NCI-H2171 treated with DMSO at 0.1 percent for 48 hours (cell line): ENCODE measurements at places on chromosomes 2 and 18.

- no peak for DNase-seq
These were observed 14.3 kb downstream of the DSG2 start for GRCh38 chr18:31512203-31512764.

DNA sequence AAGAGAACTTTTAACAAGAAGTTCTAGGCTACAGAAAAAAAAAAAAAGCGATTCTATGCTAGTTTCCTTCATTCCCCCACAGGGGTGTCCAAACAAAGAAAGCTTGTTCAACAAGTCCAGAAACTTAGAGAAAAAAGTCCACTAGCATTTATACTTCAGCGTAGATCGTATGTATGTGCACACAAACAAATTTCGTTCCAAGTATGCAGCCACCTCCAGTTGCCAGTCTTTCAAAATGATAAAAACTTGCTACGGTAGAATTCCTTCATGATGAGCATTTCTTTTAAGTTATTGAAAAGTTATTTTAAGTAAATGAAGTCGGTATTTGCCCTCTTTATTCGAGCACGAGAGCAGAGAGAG is 3.7 kb upstream of the OTX1 start:
- DNase-seq = no peak

GRCh38 chr2:139911160-139911559 is 1131.0 kb upstream of the NXPH2 start:
- DNase-seq = no peak

- DNase-seq = no peak
These were observed 98.6 kb downstream of the CPO start for GRCh38 chr2:207037896-207038295.

GRCh38 chr2:62768615-62769014 is 63.1 kb downstream of the EHBP1 start:
- DNase-seq = no peak

DNA sequence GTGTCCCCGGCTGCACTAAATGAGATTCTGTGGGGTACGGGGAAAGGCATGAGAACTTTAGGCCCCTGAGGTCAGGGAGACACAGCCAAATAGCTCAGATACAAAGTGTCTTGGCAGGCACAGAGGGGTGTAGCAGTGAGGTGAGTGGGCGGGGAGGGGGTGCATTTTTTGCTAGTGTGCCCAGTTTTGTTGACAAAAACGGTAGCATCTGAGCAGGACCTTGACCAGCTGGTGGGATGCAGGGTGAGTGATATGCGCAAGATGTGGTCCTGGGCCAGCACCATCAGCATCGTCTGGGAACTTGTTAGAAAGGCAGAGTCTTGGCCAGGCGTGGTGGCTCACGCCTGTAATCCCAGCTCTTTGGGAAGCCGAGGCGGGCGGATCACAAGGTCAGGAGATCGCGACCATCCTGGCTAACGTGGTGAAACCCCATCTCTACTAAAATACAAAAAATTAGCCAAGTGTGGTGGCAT is 127.3 kb upstream of the LGALSL start:
- no peak for DNase-seq

GRCh38 chr18:12474876-12475275 is 67.1 kb downstream of the PRELID3A start:
- DNase-seq = no peak

GRCh38 chr18:36186461-36187192 is 670 bp upstream of the MOCOS start:
- no peak for DNase-seq

DNA sequence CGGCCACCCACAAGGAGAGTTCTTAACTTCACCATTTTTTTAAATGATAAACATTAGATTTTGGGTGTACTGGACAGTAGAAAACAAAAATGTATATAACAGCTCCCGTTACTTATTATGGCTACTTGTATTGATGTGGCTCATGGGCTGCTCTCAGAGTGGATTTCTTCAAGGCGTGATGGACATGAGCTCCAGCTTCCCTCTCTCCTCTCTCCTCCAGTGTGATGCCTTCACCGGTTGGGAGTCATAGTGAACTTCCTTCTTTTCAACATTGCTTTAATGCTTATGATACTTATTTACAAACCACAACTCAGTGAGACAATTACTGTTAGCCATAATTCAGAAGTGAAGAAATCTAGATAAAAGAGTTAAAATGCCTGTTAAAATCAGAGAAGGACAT is 515.2 kb downstream of the RNF144A start:
- no peak for DNase-seq

DNA sequence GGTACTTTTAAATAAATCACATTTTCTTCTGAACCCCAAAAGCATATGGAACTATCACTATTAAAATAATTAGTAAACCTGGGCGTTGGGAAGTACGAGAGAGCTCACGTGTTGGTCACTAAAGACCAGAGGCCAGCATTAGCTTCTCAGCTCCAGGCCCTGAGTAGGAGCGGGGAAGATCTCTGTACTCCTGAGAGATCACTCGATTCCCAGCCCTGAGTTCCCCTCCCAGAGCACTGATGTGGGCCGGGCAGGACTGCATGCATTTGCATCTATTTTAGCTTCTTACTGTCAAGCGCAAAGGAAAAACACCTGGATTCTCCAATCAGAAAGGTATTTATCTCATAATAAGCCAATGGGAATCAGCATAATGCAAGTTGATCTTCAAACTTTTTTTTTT is 6.2 kb downstream of the PXDN start:
- no peak for DNase-seq

DNA sequence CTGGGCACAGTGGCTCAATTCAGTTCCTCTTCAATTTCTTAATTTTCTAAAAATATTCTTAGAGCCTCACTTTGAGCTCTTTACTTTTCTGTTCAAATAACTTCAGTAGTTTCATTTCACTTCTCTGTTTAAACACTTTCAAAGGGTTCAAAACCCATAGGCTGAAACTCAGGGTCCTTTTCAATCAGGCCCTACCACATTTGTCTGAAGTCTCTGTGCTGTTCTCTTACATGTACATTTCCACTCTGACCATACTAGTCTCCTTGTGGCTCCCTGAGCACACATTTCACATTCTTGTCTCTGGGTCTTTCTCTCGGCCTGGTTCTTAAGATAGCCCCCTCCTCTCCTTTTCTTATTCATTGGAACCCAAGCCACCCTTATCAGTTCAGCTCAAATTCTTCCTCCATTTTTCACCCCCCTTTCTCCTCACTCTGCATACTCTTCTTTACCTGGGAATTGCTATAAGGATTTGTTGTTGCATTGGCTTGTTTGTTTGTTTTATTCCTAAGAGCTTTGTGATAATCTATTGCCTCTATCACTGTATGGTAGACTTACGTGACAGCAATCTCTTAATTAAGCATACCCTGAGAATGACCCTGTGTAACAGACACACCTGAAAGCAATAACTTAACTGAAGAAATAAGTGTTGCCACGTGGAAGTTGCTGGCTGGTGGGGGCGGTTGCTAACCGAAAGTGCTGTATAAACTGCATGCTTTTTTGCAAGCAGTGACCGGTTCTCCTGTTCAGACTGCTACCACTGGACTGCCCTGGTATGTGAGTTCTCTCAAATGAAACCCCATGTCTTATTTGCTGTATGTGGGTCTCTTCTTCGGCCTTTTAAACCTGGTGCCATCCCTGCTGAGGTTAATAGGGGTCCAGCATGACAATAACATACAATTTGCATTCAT is 27.7 kb upstream of the ACADL start:
- no peak for DNase-seq

- peak; percentile 42 for DNase-seq
These were observed 20.3 kb upstream of the ASNSD1 start for GRCh38 chr2:189641002-189641401.

DNA sequence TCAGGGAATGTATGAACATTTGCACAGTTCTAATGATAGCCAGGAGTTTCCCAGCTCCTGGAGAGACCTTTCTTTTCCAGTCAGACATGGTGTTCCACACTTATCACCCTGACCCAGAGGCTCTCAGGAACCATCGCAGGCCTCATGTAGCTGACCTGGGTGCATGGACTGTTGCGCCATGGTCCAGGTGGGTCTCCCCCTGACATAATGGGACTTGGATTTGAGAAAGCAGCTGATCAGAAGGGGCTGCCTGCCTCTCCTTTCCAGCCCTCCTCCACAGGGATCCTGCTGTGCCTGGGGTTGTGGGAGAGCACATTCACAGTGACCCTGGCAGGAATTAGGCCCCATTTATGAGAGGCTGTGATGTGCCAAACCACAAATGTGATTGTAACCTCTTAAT is 133.4 kb upstream of the ALPP start:
- no peak for DNase-seq

DNA sequence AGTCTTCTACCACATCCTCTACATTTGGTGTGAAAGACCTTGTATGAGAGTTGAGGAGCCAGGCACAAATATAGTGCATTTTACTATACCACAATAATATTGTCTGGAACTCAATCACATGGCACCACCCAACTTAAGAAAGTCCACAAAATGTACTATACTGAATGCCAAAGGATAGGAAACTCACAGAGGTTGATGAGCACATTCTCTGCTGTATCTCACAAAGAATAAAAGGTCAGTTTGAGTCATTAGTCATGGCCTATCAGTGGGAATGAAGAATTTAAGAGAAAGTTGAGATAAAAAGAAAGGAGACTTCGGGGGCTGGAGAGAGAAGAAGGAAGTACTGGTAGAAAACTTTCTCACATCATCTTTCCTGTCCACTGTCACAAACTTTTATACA is 134.3 kb downstream of the RDH14 start:
- DNase-seq = no peak

DNA sequence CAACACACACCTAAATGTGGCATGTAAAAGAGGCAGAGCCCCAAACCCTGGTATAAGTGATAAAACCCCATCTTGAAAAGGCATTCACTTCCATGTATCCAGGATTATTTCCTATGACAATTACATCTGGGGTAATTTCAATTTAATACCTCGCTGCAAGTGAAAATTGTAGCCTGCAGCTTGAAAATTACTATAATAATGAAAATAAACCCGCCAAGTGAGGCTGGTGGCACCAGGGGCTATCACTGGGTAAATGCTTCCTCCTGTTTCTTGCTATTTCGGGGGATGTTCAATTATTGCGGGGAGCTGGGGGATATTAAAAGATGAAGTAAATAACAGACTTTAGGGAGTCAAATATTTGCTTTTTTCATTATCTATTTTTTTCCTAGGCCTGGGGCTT is 159.5 kb upstream of the CAPN13 start:
- no peak for DNase-seq

DNA sequence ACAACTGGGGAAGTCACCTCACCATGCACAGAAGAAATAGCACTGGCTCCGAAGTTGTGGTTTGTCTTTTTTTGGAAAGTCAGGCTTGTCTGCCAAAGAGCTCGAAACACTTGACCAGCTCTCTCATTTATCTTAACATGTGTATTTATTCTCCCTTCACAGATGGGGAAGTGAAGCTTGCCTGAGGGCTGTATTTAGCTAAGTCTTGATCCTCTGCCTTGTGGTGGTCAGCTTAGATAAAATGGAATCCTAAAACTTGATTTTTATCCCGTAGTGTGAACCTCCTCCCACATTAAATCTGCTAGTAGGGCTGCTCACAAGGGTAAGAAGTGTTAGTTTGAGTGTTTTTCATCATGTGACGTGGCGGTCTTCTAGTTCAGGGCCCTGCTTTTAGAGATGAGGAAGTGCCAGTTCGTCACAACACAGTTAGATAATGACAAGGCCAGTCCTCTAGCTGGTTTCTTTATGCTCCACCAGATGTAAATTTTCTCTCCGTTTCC is 89.7 kb downstream of the TMEM247 start:
- no peak for DNase-seq

DNA sequence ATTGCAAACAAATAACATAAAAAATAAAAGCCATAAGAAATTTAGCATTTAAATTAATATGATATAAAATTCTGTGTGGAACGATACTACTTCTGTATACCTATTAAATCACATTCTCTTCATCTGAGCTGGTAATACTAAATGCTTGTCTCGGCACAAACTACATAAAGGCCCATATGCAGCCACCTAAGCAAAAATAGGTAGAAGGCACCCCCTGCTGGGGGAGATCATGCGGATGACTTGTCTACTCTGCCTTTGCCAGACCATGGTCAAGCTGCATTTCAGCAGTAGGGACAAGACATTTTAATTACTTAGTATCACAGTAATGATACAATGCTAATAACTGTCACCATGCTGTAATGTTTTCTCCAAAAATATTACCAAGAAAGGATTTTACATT is 108.0 kb downstream of the CDH19 start:
- DNase-seq = peak; percentile 60

DNA sequence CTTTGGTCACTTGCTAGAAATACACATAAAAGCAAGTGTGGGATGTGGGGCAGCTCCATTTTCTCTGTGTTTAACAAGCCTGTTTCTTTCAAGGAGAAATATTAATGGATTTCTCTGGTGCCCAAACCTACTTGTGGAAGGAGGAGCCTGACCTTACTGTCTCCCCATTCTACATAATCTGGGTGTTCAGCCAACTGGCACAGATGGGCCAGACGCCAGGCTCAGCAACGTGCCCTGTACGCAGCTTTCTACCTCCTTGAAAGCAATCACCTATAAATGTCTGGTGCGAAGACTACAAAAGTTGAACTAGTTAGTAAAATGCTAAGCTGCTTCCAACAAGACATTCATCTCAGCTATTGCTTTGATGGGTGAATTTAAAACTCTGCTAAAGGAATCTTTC is 33.2 kb upstream of the MYO3B start:
- peak; percentile 38 for DNase-seq

DNA sequence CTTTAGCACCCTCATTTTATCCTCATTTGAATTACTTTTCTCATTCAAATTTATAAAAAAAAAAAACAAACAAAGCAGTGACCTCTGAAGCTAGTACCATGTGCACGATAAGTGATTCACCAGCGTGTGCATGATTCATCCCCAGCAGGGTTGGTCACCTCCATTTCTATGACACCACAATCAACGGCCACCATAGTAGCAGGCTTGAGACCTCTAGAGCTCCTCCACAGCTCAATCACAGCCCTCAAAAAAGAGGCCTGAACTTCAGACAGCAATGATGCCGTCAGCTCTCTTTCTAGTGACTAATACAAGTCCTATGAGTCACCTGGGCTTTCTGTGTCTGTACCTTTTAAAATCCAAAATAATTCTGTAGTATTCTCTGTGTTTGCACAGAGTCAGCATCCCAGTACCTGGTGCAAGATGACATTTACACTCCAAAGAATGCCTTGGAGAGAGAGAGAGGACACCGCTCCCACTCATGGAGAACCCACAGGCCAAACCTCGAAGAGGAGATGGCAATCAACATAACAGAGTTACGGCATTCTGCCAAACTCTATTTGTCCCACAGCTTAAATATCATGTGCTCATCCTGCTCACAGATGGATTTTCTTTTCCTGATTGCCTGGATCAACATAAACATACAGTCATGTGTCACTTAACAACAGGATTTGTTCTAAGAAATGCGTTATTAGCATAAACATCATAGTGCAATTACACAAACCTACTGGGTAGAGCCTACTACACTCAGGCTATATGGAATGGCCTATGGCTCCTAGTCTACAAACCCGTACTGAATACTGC is 58.7 kb downstream of the L3MBTL4 start:
- no peak for DNase-seq

GRCh38 chr18:3704556-3705344 is 254.8 kb downstream of the TGIF1 start:
- no peak for DNase-seq

GRCh38 chr2:68426848-68427579 is 40.1 kb downstream of the FBXO48 start:
- DNase-seq = no peak

GRCh38 chr2:84858123-84858522 is 22.8 kb downstream of the TRABD2A start:
- no peak for DNase-seq

GRCh38 chr18:22238036-22238435 is 68.6 kb downstream of the GATA6 start:
- DNase-seq = no peak

GRCh38 chr18:69838620-69839411 is 108.9 kb downstream of the CD226 start:
- no peak for DNase-seq

GRCh38 chr2:126643972-126644371 is 12.0 kb upstream of the GYPC start:
- no peak for DNase-seq

- no peak for DNase-seq
These were observed 558.4 kb downstream of the SLC4A3 start for GRCh38 chr2:220185766-220186305.
